ENCODE measurements at places on chromosomes 5 and 9.

GRCh38 chr5:170974461-170974860 lies 112.6 kb downstream of the RANBP17 start:
- no peak for DNase-seq

DNA sequence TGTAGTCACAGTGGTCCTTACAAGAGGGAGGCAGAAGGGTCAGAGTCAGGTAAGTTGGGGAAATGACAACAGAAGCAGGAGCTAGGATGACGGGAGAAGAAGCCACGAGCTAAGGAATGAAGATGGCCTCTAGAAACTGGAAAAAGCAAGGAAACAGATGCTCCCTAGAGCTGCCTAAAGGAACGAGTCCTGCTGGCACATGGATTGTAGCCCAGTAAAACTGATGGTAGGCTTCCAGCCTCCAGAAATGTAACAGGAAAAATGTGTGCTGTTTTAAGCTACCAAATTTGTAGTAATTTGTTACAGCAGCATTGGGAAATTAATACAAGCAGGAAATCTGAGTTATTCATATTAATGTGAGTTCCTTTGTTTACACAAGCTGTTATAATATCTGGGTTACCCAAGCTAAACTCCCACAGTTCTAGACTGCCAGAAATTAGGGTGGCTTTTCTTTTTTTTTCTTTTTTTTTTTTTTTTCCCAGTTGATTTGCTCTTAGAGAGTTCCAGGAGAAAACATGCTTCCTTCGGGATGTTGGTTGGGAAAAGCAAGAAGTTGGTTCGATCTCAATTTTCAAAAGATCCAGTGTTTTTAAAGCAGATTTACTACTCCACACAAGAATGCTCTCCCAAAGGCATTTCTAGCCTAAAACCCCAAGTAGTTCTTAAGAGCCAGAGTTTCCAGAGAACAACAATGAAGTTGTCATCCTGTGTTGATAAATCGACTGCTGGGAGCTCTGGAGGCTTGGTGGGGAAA lies 400.0 kb upstream of the SLC24A2 start:
- DNase-seq: no peak

- DNase-seq: no peak
Observed at GRCh38 chr9:75233011-75233410, 144.7 kb downstream of the OSTF1 start.

DNA sequence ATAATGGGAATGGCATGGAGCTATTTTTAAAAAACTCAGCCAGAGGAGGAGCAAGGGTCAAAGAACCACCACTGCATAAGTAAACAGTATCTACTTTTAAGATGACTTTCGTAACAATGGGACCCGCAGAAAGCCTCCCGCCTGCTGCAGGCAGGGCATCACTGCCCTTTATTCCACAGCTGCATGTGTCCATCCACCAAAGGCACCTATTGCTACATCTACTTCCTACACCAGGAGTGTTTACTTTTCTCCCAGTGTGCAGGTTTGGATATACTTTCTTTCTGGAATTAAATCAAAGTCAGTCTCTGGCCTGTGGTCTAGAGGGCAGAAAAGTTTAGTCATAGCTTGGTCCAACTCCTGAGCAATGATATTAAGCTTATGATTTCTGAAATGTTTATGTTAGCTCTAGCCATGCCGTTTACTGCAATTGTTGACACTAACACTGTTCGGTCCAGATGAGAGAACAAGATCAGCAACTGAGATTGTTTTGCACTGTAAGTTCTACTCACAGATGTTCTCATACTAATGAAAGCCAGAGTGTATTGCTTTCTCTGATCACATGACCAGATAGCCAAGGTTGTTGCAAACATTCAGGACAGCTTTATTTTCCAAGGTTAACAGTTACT lies 391.5 kb downstream of the FGF10 start:
- no peak for DNase-seq

- DNase-seq: peak; percentile 69
Observed at GRCh38 chr9:119963258-119963797, 594.1 kb upstream of the BRINP1 start.

GRCh38 chr5:163459462-163459818 lies 462 bp downstream of the NUDCD2 start:
- no peak for DNase-seq

DNA sequence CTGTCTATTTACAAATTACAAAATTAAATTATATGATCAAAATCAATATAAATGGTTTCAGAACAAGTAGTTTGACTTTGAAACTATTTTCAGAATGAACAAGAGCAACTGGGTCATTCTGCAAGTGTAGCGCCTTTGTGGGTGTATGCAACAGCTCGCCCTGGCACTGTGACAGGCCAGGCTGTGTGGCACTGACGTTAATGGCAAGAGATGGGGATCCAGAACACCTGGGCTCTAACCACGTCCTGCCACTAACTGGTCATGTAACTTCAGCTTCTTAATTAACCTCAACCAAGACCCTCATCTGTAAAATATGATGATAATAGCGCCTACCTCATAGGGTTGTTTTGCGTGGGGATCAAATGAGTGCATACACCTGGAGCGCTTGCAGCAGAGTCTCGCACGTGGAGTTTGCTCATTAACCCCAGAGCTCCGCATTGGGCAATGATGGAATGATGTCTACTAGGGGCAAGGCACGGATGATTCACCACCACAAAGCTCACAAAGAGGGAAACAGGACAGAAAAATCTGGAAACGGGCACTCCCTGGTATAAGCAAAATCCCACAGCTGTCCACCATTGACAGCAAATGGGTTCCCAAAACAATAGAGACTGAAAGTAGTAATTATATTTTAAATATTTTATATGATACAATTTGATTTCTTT lies 639.4 kb downstream of the SEMA5A start:
- DNase-seq: no peak

DNA sequence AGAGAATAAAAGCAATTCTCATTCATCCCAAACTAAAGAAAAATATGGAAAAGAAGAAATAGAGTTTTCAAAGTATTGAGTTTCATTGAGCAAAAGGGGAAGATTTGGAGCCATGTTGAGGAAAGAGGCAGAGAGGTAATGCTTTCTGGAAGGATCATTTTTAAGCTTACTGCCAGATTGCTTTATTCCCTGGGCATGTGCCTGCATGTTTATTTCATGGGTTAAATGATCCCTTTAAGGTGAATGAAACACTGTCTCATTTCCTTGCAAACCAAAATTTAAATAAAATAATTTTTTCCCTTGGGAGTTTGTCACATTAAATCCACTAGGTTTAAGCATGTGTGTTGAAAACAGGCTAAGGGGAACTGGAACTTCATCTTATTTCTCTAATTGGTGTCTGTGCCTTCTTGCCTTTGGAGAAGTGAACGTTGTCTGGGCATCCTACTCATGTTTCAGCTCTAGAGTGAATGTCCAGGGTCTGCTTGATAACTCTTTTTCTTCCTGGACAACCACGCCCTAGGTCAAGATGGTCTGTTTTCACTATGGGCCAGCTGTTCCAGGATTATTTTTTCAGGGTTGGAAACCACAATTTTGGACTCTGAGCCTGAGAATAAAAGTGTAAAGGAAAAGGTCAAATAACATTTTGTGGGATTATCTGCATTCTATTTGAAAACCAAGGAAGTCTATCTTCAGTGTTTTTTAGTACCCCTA lies 114.1 kb upstream of the ELL2 start:
- no peak for DNase-seq

GRCh38 chr5:89690331-89690730 lies 719.2 kb downstream of the CETN3 start:
- DNase-seq: no peak

GRCh38 chr9:134364391-134365114 lies 38.3 kb downstream of the RXRA start:
- DNase-seq: no peak

- no peak for DNase-seq
Observed at GRCh38 chr5:143497749-143498148, 94.3 kb upstream of the NR3C1 start.

DNA sequence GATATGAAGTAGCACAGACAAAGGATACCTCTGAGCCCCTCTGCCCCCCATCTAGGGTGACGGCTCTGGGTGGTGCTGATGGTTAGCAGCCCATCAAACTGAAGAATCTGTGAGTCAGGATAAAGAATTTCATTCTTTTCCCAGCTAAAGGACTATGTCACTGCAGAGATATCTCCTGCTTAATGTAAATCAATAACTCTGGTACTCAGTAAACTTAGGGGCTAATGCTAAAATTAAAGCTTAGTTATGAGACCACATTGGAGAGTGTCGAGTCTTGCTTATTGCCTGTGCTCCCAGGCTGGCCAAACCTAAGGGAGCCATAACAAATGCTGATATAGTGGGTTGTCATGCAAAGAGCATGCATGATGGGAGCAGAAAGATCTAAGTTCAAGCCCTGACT lies 25.6 kb upstream of the ACTBL2 start:
- no peak for DNase-seq

GRCh38 chr9:36162211-36162738 lies 6.9 kb upstream of the CCIN start:
- DNase-seq: no peak

DNA sequence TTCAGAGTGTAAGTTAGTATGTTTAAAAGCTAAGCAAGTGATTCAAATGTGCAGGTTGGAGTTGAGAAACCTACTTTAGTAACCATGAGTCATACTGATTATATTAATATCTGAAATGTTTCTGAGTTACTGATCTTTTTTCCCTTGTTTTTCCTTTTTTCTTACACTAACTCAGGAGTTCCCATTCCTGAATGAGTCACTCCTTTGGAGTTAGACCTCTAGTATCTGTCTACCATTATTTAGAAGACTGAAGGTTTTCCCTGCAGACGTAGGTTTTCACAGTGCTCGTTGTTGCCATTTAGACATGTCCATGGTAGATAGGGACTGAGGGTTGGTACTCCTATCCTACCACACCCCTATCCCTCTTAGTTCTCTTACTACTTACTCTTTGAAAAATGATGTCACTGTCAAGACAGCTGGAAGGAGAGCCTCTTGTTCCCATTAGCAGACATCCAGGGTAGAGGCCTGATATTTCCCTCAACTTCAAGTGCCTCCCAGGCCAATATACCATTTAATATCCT lies 20.2 kb downstream of the OCLN start:
- peak; percentile 36 for DNase-seq

GRCh38 chr5:133527311-133527710 lies 85.0 kb downstream of the FSTL4 start:
- DNase-seq: peak; percentile 52

DNA sequence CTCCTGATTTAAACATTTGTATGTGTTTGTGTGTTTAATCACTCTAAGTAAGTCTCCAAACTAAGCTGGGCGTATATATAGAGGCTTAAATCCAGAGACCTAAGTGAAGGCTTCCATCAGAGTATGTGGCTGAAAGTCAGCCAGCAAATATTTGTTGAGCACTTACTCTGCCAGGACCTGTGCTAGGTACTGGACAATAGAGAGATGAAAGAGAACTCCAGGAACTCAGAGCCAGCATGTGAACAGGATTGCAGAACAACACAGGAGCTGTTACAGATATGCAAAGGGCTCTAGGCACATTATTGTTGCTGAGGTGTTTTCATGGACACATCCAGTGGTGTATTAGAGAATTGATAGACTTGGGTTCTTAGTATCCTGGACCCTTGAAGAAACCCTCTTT lies 4.7 kb upstream of the BNIP1 start:
- DNase-seq: no peak

DNA sequence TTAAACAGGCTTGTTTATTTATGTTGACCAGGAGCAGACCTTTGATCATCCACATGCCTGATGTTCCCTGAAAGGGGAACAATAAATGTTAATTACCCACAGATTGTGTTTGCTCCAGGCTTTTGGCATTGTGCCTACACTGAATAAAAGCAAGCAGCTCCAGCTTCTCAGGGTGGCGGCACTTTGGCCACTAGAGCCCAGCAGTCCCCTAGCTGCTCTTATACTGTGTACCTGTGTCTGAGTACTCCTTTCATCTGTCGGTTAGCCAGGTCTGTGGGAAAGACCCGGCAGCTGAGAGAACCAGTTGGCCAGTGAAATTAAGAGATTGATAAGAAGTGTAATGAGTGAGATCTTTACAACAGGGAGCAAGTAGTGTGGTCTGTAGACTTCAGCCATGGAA lies 254.8 kb upstream of the FTMT start:
- no peak for DNase-seq

- no peak for DNase-seq
Observed at GRCh38 chr9:126979461-126979860, 64.9 kb downstream of the RALGPS1 start.

GRCh38 chr9:38060681-38061080 lies 8.3 kb downstream of the SHB start:
- DNase-seq: no peak

DNA sequence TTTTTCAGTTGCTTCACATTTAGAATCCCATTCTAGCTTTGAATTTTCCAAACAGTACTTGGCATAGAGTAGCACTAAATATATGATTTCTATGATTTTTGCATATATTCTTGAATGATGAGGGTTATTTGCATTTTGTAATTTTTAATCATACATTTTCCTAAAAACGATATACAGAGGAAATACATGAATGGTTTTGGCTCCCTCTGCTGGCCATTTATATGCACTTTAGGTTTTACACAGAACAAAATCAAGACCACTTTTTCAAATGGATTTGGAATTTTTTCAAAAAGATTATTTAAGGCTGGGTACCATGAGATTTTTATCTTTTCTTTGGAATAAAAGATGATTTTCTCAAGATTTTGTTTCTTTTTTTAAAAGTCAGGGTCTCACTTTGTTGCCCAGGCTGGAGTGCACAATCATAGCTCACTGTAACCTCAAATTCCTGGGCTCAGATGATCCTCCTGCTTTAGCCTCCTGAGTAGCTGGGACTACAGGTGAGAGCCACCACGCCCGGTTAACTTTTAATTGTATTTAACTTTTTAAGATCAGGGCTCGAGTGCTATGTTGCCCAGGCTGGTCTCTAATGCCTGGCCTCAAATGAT lies 16.7 kb upstream of the COMMD10 start:
- peak; percentile 19 for DNase-seq

DNA sequence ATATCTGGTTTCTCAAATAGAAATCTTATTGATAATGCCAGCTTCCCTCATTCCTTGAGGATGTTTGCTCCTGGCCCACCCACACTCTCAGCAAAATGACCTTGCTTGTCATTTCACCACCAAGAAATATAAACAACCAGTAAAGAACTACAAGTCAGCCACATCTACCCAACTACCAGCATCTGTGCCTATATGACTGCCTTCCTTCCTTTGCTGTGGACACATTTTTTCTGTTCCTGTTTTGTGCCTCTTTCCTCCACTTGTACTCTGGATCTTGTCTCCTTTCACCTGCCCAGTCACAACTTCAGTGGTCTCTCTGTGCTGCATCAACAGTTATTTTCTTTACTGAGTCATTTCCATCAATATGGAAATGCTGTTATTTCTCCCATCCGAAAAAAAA lies 20.3 kb downstream of the KIF2A start:
- no peak for DNase-seq

Measured in AG04449 (cell line).